Colonic mucosa (tissue), 4 donors: ENCODE measurements at places on chromosomes 3 and 15. TPM values are rescaled to one million over a fixed set of nuclear protein-coding genes. Genes with fewer than 3 reads are reported as not detected.

DNA sequence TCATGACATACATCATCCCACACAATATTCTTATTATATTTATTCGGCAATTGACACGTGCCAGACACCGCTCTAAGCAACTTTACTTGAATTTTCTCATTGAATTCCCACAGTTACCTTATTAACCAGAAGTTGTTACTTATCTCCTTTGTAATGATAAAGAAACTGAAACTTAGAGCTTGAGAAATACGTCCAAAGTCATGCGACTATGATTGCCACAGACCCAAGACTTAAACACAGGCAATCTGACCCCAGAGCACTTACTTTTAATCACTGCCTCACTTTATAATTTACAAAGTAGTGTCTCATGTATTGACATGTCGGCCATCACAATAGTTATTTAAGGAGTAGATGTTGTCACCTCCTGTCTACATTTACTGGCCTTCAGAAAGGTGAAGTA is 64.7 kb downstream of the ATP13A4 start:
- DNase-seq: no peak

SMCO1 gene
- not detected for total RNA-seq

DNA sequence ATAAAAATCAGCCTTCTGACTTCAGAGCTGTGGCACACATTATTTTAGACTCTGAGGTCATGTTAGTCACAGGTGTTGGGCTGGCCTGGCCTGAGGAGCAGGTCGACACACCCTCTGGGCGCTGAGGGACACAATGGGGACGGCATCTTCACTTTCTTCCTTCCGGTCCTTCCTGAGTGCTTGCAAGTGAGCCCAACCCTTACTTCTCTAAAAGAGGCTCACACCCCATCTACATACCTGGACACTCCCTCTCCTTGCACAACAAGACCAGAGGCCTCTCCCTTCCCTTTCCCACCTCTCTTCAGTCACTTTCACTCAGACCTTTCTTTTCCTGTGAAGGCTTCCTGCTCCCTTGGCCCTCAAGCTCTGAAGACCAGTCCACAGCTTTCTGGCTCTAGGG is 85.4 kb downstream of the XXYLT1 start:
- no peak for DNase-seq

STAC gene
- 1.1 TPM for total RNA-seq

DNA sequence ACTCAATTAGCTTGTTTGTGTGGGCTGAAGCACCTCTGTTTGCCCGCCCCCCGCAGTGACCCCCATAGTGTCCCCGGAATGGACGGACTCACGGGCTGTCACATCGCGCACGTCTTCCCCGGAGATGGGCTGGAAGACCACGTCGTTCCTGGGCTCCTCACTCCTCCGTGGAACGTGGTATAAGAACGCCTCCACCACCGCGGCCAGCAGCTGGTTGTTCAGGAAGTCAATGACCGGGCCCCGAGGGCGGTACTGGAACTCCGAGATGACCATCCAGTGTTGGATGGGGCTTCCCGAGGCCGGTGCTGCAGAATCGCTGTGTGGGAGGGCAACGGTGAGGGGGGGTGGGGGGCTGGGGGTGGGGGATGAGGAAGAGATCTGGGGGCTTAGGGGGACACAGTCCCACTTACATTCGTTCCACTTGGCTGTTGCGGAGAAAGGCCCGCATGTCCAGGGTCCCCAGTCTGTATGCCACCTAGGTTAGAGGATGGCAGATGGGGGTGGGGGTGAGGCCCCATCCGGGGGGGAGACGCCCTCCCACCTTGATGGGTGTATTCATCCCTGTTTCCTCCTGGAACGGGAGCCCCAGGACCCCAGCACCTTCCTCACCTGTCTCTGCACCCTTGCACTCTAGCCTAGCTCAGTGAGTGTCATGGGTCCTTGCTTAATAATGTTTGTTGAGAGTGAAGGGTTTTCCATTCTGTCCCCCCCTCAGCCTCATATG is 30.2 kb downstream of the MUC20 start:
- no peak for DNase-seq

XPC gene
- total RNA-seq: 23.3 TPM

COL6A5 gene
- total RNA-seq: 0.15 TPM

DNA sequence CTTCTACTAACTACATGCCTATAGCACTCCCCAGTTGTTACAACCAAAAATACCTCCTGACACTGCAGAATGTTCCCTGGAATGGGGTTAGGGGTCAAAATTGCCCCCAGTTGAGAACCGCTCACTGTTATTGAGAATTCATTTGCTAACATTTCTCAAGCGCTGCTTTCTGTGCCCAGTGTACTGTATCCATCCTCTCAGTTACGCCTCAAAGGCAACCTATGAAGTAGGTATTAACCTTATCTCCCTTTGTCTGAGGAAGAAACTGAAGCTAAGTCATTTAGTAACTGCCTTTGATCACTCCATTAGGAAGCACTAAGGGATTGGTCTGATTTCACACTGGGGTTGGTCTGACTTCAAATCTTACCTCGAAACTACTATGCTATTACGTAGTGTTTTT is 70.1 kb downstream of the CADPS start:
- no peak for DNase-seq

- no peak for DNase-seq
These were observed 35.0 kb downstream of the ALCAM start for GRCh38 chr3:105401691-105402149.

GRCh38 chr3:126100634-126101301 is 16.8 kb upstream of the SLC41A3 start:
- DNase-seq: peak; percentile 12

GRCh38 chr15:88230823-88231222 is 25.7 kb downstream of the NTRK3 start:
- no peak for DNase-seq

- no peak for DNase-seq
These were observed 138.3 kb upstream of the PTPRG start for GRCh38 chr3:61422945-61423673.

SEMA3G gene
- 2.4 TPM for total RNA-seq
